ENCODE measurements at places on chromosomes 4 and X. TPM values are rescaled to one million over a fixed set of nuclear protein-coding genes. Genes with fewer than 3 reads are reported as not detected.

Gene PRRG3
- not detected for total RNA-seq

Gene TAF7L
- not detected for total RNA-seq

DNA sequence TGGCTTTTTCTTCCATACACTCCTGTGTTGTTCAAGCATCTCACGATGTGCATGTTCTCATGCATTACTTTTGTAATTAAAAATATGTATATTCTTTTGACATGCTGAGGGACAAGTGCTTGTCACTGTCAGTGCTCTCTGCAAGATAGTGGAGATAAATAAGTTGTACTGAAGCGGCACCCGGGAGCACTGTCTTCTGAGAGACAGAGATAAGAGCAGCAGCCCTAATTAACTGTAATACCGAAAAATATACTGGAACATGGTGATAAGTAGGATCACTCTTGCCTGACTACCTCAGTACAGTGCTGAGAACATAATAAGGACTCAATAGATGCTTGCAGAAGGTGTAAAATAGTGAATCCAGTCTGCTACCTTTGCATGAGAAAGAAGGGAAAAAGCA lies 9.4 kb upstream of the GPR173 start:
- no peak overlapping the region for H3K4me3 ChIP-seq
- no peak overlapping the region for H3K27ac ChIP-seq
- H3K4me1 ChIP-seq = no peaks in the 10 kb centered on the region
- DNase-seq = no peak

DNA sequence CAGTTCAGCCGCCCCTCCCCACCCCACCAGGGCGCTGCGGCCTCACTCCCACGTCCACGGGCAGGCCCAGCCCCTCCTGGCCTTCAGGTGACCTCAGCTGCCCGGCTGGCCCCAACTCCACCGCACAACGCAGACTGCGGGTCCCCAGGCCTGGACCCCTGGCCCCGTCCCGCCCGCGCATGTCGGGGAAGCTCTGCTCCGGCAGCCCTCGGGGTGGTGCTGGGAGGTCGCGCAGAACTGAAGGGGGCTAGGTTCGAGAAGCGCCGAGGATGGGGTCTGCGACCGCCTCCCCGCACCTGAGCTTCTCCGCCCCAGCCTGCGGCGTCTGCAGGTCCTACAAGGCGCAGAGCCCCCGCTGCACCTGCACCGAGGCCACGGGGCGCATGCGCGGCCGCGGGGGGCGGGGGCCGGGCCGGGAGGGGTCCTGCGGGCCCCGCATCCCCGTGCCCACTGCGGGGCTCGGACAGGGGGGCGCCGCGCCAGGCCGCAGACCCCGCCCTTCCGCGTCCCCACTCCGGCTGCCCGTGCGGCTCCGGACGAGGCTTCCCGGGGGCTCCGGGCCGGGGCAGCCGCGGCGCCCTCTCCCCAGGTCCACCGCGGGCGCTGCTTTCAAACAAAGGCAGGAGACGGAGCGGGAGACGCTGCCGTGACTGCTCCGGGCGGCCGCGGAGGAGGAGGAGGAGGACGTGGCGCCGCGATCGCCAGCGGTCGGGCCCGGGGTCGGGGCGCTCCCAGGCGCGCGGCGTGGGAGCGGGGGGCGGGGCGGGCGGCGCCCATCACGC lies 672 bp upstream of the NAT8L start:
- no peak for DNase-seq
- H3K4me1 ChIP-seq = no peaks in the 10 kb centered on the region
- no peak overlapping the region for H3K27ac ChIP-seq

GRCh38 chr4:23788460-23788859 lies 101.4 kb downstream of the PPARGC1A start:
- no peak for DNase-seq
- H3K27me3 ChIP-seq = no peaks in the 10 kb centered on the region
- H3K4me3 ChIP-seq = no peak overlapping the region
- peaks cover 8% of the 10 kb centered on the region for H3K4me1 ChIP-seq
- H3K27ac ChIP-seq = no peak overlapping the region

All from gastrocnemius medialis (tissue), 4 donors.